Aorta (tissue), 5 donors: ENCODE measurements at places on chromosomes 7 and 10. TPM values are rescaled to one million over a fixed set of nuclear protein-coding genes. Genes with fewer than 3 reads are reported as not detected.

DNA sequence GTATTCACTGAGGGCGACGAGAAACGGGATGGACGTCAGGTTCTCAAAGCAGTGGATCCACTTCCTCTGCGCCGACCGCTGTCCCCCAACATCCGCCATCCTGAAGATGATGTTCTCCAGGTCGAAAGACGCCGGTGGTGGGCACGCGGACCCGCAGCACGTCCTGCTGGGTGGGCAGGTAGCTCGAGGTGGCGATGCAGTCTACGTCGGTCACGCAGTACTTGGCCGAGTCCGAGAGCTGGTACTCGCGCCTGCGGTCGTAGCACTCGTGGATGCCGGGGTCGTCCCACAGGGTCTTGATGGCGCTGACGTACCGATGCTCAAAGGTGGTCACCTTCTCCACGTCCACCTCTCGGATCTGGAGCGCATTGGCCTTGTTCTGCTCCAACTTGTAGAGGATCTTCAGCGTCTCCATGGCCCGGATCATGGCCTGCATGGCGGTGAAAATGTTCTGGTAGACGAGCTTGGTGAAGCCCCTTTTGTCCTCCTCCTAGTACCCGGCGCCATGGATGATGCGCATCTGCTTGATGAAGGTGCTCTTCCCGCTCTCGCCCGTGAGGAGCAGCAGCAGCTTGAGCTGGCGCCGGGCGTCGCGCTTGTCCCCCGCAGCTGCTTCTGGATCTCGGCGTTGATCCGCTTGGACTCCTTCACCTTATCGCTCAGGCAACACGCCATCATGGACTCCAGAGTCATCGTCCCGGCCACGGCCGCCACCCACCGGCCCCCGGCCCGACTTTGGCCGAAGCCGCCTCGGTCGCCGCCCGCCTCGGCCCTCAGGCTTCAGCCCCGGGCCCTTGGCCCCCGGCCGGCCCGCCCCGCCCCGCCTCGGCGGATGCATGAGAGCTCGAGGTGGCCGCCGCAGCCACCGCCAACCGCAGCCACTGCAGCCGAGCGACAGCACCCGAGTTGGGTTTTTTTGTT lies 122.9 kb upstream of the KCTD7 start:
- H3K4me3 ChIP-seq = peak overlapping the region; percentile 44
- no peaks in the 10 kb centered on the region for H3K36me3 ChIP-seq
- H3K27ac ChIP-seq = no peak overlapping the region

GRCh38 chr7:148609045-148609725 lies 18.6 kb downstream of the C7orf33 start:
- peaks cover 3% of the 10 kb centered on the region for H3K27me3 ChIP-seq
- no peaks in the 10 kb centered on the region for H3K36me3 ChIP-seq
- H3K4me3 ChIP-seq = no peak overlapping the region
- no peak overlapping the region for H3K27ac ChIP-seq
- no peak for DNase-seq
- no peaks in the 10 kb centered on the region for H3K4me1 ChIP-seq

Gene MBLAC1
- 1.9 TPM for total RNA-seq

DNA sequence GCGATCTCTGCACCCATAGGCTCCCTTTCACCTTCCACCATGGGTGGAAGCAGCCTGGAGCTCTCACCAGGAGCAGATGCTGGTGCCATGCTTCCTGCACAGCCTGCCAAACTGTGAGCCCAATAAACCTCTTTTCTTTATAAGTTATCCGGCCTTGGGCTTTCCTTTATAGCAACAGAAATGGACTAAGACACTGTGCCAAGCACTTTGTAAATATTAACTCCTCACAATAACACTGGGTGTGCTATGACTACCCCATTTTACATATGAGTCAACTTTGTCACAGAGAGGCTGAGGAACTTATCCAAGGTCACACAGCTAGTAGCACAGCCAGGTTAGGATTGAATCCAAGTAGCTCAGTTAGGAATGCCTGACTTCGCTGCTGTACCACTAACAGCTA lies 79.7 kb upstream of the KCNMA1 start:
- H3K27me3 ChIP-seq = no peaks in the 10 kb centered on the region
- no peak for DNase-seq
- no peaks in the 10 kb centered on the region for H3K4me1 ChIP-seq
- H3K36me3 ChIP-seq = no peaks in the 10 kb centered on the region
- no peak overlapping the region for H3K4me3 ChIP-seq

Gene CYP3A5
- not detected for total RNA-seq

- DNase-seq = no peak
- no peaks in the 10 kb centered on the region for H3K27me3 ChIP-seq
These were observed 9.5 kb upstream of the UBE3C start for GRCh38 chr7:157129200-157129599.

DNA sequence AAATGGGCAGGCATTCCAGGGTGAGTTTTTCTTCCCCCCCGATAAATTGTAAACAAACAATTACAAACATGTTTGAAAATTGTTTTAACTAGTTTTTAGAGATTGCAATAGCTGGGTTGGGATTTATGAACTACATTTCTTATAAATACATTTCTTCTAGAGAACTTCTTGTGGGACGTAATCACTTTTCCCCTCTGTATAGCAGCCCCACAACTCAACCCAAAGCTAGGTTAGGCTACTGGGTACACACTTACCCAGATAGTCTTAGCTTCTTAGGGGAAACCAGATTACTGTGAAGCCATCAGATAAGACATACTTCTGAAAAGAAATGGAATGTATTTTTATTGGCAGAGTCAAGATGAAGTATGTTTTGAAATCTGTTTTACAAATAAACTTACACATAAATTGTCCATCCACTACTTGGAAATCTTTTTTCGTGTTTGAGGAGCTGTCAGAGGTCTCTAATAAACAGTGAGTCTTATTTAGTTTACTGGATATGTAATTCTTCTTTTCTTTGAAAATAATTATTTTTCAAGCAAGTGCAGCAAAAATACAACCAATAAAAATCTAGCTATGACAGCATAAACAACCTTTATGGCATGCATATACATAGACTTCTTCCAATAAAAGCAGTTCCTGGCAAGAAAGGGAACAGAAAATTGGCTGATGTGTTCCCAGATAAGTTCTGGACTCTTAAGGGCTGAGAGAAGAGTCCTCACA lies 8.0 kb upstream of the GLRX3 start:
- H3K27ac ChIP-seq = no peak overlapping the region
- no peak for DNase-seq
- no peak overlapping the region for H3K4me3 ChIP-seq
- H3K36me3 ChIP-seq = no peaks in the 10 kb centered on the region

Gene KLF14
- total RNA-seq = not detected

Gene CLRN3
- not detected for total RNA-seq

DNA sequence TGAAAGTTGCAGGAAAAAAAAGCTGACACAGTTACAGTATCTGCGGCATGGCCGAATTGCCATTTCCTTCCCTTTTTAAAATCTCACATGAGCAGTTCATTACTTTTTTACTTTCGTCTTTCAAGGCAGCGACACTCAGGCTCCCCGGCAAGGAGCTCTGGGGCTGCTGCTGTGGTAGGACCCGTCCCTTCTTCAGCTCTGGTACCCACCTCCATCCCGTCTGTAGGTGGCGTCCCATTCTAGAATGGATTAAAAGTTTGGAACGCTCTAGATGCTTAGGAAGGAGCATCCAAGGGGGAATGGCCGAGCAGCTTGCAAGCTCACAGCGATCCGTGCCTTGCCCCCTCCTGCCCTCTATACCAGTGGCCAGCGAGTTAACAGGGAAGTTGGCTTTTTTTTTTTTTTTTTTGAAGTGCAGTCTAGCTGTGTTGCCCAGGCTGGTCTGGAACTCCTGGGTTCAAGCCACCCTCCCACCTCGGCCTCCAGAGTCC lies 22.8 kb upstream of the TTYH3 start:
- H3K4me3 ChIP-seq = no peak overlapping the region
- no peaks in the 10 kb centered on the region for H3K36me3 ChIP-seq

Gene EPO
- total RNA-seq = not detected

DNA sequence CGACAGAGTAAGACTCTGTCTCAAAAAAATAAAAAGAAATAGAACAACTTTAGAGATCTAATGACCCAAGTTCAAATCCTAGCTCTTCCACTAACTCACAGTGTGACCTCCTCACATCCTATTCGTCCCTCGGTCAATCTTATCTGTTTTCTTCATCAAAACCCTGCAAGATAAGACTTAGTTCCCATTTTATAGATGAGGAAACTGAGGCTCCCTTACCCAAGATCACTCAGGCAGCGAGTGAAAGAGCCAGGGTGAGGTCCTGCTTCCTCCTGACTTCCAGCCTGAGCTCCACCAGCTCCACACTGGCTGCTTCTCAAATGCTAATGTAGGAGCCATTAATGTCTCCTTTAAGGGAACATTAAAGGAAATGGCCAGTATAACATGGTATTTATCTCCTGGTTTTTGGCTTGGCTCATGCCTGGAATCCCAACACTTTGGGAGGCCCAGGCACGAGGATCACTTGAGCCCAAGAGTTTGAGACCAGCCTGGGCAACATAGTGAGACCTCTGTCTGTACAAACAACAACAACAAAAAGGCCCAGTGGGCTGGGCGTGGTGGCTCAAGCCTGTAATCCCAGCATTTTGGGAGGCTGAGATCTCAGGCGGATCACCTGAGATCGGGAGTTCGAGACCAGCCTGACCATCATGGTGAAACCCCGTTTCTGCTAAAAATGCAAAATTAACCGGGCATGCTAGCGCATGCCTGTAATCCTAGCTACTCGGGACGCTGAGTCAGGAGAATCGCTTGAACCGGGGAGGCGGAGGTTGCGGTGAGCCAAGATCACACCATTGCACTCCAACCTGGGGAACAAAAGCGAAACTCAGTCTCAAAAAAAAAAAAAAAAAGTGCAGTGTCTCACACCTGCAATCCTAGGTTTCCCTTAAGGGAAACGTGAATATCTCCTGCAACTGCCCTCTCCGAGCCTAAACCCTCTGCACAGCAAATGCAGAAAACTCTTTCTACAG lies 3.4 kb upstream of the RHBDD2 start:
- no peak overlapping the region for H3K27ac ChIP-seq
- H3K27me3 ChIP-seq = no peaks in the 10 kb centered on the region
- no peak for DNase-seq

- H3K36me3 ChIP-seq = no peaks in the 10 kb centered on the region
- no peak for DNase-seq
- H3K4me3 ChIP-seq = no peak overlapping the region
- H3K27me3 ChIP-seq = no peaks in the 10 kb centered on the region
- H3K4me1 ChIP-seq = no peaks in the 10 kb centered on the region
These were observed 233.4 kb downstream of the WDR37 start for GRCh38 chr10:1289591-1289990.

- H3K27me3 ChIP-seq = no peaks in the 10 kb centered on the region
- H3K4me3 ChIP-seq = no peak overlapping the region
- H3K36me3 ChIP-seq = no peaks in the 10 kb centered on the region
- no peak overlapping the region for H3K27ac ChIP-seq
- no peak for DNase-seq
These were observed 71.7 kb downstream of the ZNF467 start for GRCh38 chr7:149701495-149702240.

Gene CYP26A1
- not detected for total RNA-seq

Gene SPDYE2B
- total RNA-seq = not detected

- no peaks in the 10 kb centered on the region for H3K27me3 ChIP-seq
- no peaks in the 10 kb centered on the region for H3K4me1 ChIP-seq
- H3K4me3 ChIP-seq = peak overlapping the region; percentile 63
- no peaks in the 10 kb centered on the region for H3K36me3 ChIP-seq
- H3K27ac ChIP-seq = peak overlapping the region; percentile 56
These were observed 678 bp upstream of the TMEM106B start for GRCh38 chr7:12210179-12211053.

DNA sequence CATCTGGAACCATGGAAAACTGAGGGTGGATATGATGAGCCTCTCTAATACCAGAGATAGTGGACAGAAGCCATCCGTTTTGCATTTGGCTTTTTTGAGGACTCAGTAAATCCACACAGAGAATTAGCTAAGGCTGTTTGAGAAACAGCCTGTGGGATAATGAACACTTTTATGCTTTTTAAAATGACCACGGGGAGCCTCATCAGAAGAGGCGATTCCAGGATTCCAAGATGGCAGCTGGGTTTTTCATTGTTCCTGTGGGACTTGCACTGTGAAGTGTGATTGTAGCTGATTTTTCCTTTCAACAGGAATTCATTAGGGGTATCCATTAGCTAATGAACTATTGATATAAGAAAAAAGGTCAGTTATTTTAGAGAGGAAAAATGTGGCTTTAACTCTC lies 353.2 kb downstream of the AUTS2 start:
- no peak overlapping the region for H3K4me3 ChIP-seq
- H3K27ac ChIP-seq = no peak overlapping the region
- H3K36me3 ChIP-seq = no peaks in the 10 kb centered on the region
- no peaks in the 10 kb centered on the region for H3K27me3 ChIP-seq
- DNase-seq = no peak
- H3K4me1 ChIP-seq = no peaks in the 10 kb centered on the region

- H3K4me3 ChIP-seq = no peak overlapping the region
- H3K27ac ChIP-seq = no peak overlapping the region
- peaks cover 58% of the 10 kb centered on the region for H3K4me1 ChIP-seq
- no peaks in the 10 kb centered on the region for H3K27me3 ChIP-seq
- no peak for DNase-seq
These were observed 48.7 kb downstream of the CREB3L2 start for GRCh38 chr7:137953043-137953664.

GRCh38 chr7:44769776-44770294 lies 21.2 kb downstream of the ZMIZ2 start:
- no peaks in the 10 kb centered on the region for H3K27me3 ChIP-seq
- no peaks in the 10 kb centered on the region for H3K4me1 ChIP-seq
- no peak overlapping the region for H3K4me3 ChIP-seq
- DNase-seq = no peak
- H3K27ac ChIP-seq = peak overlapping the region; percentile 43
- peaks cover 3% of the 10 kb centered on the region for H3K36me3 ChIP-seq

DNA sequence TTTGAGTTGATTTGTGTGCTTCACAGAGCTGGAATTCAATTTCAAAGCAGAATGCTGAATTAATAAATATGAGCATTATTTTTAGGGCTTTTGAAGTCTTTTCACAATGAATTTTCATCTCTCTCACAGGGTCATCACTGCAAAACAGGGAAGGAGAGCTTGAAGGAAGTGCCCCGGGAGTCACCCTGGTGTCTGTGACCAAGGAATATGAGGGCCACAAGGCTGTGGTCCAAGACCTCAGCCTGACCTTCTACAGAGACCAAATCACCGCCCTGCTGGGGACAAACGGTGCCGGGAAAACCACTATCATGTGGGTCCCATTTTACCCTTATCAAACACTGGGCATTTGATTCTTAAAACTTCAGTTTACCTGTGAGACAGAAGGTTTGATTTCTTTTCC lies 217.7 kb downstream of the ABCA13 start:
- no peaks in the 10 kb centered on the region for H3K4me1 ChIP-seq
- no peak for DNase-seq
- no peak overlapping the region for H3K27ac ChIP-seq

- no peaks in the 10 kb centered on the region for H3K4me1 ChIP-seq
- no peak overlapping the region for H3K4me3 ChIP-seq
- DNase-seq = no peak
- H3K27me3 ChIP-seq = no peaks in the 10 kb centered on the region
- H3K36me3 ChIP-seq = no peaks in the 10 kb centered on the region
- peak overlapping the region; percentile 29 for H3K27ac ChIP-seq
These were observed 76.0 kb upstream of the CAV2 start for GRCh38 chr7:116423499-116423898.

Gene SPDYE6
- not detected for total RNA-seq

GRCh38 chr10:4498711-4499251 lies 327.2 kb upstream of the AKR1E2 start:
- H3K36me3 ChIP-seq = peaks cover 3% of the 10 kb centered on the region
- H3K27ac ChIP-seq = peak overlapping the region; percentile 94
- no peaks in the 10 kb centered on the region for H3K27me3 ChIP-seq
- no peak overlapping the region for H3K4me3 ChIP-seq
- no peak for DNase-seq
- no peaks in the 10 kb centered on the region for H3K4me1 ChIP-seq

- H3K36me3 ChIP-seq = no peaks in the 10 kb centered on the region
- H3K4me1 ChIP-seq = peaks cover 20% of the 10 kb centered on the region
- peak; percentile 71 for DNase-seq
- H3K4me3 ChIP-seq = no peak overlapping the region
- H3K27me3 ChIP-seq = no peaks in the 10 kb centered on the region
- H3K27ac ChIP-seq = peak overlapping the region; percentile 86
These were observed 31.2 kb downstream of the SMNDC1 start for GRCh38 chr10:110273474-110273873.

Gene ACTL6B
- not detected for total RNA-seq

Gene HOXA2
- 1.6 TPM for total RNA-seq
